ENCODE measurements at places on chromosomes 5 and 9. TPM values are rescaled to one million over a fixed set of nuclear protein-coding genes. Genes with fewer than 3 reads are reported as not detected.

DNA sequence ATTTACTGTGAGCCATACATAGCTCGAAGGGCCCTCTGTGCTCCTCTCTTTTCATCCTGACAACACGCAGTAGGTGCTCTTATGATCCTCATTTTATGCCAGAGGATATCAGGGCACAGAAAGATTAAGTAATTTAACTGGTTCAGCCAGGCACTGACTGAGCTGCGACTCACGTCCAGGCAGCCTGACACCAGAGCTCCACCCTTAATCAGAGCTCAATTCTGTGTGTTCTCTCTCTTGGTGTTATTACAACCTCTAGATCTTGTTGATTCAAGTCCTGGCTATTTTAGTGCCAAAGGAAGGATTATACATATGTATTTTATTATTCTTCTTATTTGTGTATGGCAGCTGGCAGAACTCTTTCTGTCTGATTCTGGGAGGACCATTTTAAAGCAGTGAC, 59.7 kb downstream of the OSMR start:
- no peak for DNase-seq

DNA sequence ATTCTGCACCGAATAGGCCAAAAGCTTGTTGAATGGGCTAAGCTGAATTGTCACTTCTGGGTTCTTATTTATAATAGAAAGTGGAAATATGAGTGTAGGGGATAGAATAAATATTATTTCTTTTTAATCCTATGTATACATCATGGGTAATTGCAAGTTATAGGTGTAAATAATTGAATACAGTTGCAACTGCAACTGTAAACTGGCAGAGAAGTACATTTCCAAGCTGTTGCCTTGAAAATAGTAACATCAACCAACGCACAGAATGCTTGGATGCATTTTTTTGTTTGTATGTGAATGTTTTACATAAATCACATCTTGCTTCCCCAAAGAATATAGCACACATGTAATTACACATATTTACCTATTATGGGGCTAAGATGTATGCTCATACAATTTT, 234.1 kb downstream of the NNT start:
- DNase-seq = no peak

DNA sequence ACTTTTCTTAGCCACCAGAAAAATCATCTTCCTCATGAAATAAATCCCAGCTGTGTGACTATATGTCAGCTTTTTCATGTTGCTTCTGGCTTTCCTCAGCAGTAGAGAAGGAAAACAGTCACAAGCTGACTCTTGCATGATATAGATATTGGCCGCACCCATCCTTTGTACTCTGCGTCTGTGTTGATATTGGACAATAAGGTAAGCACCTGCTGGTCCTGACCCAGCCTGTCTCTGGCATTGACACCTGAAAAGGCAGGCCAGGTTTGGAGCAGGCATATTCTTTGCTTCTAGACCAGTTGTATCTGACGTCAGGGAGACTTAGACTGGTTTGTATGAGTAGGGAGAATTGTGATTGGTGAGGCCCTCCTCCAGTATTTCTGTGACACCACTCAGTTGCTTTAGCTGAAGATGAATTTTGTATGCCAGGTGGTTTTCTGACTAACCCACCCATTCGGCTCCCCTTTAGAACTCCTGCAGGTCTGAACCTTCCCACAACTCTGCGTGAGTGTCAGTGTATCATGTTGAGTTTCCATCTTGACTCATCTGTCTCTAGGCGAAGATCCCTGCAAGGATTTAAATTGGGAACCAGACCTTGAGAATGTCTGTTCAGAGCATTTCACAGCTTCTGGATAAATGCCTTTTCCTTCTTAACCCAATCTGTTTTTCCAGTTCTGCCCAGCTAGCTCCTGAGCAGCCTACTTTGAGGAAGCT, 151.2 kb upstream of the RUSC2 start:
- no peak for DNase-seq

- DNase-seq = no peak
These were observed 61.7 kb downstream of the JMY start for GRCh38 chr5:79297661-79298060.

DNA sequence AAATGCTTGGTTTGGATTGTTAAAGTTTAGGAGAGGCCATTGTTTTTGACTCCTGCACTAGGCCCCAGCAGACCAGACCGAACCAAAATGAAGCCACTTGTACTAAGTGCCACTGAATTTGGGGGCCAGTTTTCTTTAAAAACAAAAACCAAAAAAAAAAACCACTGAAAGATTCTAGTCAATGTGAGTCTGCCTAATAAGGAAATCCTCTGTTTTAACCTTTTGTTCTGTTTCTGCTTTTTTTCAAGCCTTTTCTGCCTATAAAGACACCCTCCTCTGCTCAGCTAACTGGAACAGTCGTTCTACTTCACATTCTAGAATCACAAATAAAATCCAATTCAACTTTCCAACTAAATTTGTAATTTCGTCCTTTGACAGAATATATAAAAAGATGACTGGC, 64.9 kb downstream of the SERINC5 start:
- no peak for DNase-seq

GRCh38 chr5:164885179-164885578, 1379.8 kb downstream of the MAT2B start:
- DNase-seq = no peak

DNA sequence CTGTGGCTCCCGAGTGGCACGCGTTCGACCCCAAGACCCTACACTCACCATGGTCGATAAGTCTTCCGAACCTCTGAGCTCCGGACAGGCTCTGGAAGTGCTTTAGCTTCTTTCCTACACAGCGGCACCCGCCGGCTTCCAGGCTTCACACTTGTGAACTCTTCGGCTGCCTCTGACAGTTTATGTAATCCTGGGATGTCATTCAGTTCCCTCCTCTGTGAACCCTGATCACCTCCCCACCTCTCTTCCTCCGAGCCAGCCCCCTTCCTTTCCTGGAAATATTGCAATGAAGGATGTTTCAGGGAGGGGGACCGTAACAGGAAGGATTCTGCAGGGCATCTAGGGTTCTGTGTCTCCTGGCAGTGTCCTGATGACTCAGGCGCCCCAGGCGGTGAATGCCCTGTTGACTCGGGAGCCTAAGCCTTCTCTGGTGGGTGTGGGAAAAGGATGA, at the start of gene CD14:
TSS of gene CD14 (minus strand) at position 155 of the 451 bp plus-strand sequence. CDS start at position 51, 104 bp downstream.
- DNase-seq = peak; percentile 79

DNA sequence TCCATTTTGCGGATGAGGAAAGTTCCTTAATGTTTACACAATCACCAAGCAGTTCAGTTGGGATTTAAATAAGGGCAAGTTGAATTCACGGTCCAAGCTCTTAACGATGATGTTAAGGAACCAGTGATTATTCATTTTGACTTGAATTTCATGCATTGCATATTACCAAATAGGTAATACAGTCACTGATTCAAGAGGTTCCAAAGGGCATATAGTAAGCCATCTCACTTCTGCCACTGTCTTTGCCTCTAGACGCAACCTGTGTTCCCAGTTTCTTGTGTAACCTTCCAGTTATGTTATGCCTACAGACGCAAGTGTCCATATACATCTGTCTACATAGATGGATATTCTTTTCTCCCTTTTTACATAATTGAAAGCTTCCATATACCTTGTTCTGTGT, 39.9 kb upstream of the EPB41L4B start:
- DNase-seq = no peak

DNA sequence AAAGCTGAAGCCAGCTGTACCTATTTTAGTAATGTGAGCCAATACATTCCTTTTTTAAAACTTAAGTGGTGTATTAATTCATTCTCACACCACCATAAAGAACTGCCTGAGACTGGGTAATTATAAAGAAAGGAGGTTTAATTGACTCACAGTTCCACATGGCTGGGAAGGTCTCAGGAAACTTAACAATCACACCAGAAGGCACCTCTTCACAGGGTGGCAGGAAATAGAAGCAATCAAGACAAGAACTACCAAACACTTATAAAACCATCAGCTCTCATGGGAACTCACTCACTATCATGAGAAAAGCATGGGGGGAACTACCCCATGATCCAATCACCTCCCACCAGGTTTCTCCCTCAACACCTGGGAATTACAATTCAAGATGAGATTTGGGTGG, 21.0 kb downstream of the ESM1 start:
- no peak for DNase-seq

GRCh38 chr5:119078071-119078846, 7.4 kb downstream of the DMXL1 start:
- no peak for DNase-seq

DNA sequence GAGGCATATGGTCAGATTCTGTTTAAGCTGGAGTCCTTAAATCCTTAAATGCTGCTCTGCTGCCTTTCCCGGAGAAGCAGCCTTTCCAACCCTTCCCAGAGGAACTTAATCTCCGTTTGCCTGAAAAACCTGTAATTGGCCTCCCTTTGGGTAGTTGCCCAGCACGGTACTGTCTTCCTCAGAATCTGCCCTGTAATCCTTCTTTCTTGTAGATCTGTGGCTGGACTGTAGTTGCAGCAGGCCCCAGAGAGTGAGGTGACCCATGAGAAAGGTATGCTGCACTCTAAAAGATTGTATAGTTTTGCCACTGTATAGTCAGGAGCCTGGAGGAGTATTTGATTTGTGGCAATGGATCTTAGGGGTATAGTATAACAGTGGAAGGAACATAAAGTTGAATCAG, 11.7 kb downstream of the SPIN1 start:
- DNase-seq = peak; percentile 51

EQTN gene
- not detected for total RNA-seq

EEIG1 gene
- total RNA-seq = 3.5 TPM

NTRK2 gene
- 0.16 TPM for total RNA-seq

RFX3 gene
- 0.28 TPM for total RNA-seq
